Stimulated activated effector memory CD8-positive, alpha-beta T cell treated with anti-CD3 and anti-CD28 coated beads, Interleukin-12 subunit alpha, Interleukin-12 subunit beta, amount 100 ng/mL, for 72 hours (primary cell): ENCODE measurements at places on chromosomes 4 and X.

DNA sequence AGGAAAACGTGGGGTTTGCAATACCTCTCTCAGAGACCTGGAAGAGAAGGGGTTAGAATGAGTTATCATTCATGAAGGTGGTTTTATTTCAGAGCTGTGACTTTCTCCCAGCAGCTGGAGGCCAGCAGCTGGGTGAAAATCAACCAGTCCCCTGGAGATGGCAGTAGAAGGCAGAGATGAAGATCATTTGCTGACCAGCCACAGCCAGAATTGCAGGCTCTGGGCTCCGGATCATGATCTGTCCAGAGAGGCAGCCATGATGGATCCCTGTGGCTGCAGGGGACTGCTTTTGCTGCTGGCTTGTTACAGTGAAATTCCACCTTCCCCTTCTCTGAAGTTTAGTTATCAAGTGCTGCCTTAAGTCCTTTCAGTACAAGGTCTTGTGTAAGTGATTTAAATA lies 46.9 kb upstream of the TAB3 start:
- no peak for DNase-seq

- DNase-seq, result no peak
Observed at GRCh38 chr4:81802285-81802846, 330.7 kb upstream of the RASGEF1B start.

- no peak for DNase-seq
Observed at GRCh38 chr4:106063009-106063408, 167.7 kb downstream of the NPNT start.

DNA sequence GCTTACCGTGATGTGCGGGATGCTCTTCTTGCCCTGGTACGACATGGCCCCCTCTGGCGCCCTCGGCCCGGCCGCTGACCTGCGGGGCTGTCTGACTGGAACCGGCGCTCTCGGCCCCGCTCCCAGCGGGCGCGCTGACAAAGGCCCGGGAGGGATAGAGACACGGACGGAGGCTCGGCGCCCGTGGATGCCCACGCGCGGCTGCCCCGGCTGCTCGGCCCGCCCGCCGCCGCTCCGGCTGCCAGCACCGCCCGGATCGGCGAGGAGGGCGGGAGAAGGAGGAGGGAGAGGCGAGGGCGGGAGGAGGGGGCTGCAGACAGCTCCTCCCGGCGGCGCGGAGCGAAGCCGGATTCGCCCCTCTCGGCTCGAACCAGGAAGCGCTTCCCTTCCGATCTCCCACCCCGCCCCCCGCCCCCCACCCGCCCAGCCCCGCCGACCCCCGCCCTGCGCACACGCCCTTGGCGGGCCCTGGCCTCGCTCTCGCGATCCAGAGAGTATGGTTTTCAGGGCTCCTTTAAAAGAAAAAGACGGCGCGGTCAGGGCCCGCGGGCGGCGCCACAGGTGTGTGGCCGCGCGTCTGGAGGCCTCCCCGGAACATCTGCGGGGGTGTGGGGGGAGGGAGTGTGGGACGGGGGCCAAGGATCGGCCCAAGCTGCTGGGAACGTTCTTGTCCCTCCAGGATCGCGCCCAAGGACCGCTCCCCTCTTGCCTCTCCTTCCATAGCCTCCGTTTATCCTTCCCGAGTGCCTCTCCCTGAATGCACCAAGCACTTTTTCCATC lies 4.5 kb downstream of the CRMP1 start:
- DNase-seq, result no peak

DNA sequence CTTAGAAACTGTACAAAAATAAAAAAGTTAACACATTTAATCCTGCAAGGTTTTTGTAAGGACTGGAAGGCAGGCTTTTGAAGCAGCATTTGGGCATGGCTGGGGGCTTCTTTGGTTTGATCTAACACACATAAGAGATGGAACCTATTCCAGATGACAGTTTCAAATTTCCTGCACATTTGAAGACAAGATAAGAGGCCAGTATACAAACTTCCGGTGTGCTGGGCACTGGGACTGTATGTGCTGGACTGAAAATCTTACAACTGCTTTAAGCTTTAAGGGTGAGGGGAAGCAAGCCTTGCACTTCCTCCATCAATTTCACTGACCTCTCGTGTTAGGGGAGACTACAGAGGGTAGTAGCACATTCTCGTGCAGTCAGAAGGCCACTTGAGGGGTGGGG lies 122.9 kb downstream of the AMMECR1 start:
- no peak for DNase-seq

- no peak for DNase-seq
Observed at GRCh38 chr4:173883821-173884220, 353.8 kb upstream of the HAND2 start.

GRCh38 chr4:38759113-38759789 lies 23.5 kb downstream of the TLR10 start:
- DNase-seq, result peak; percentile 15

DNA sequence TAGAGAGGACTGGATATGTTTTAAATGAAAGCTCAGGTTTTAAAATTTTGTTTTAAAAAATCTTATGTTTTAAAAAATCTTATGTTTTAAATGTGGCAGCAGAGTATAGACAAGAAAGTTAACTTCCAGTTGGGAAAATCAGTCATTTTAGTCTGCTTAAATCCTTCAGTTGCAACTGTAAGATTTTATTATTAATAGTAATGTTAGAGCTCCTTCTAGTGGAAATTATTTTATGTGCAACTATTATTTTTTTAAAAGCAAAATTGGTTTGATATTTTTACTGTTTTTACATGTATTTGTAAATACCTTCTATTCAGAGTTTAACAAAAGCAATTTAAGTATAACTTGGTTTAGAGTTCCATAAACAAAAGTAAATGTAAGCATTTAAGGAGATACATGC lies 8.5 kb upstream of the NUDT6 start:
- DNase-seq, result no peak

DNA sequence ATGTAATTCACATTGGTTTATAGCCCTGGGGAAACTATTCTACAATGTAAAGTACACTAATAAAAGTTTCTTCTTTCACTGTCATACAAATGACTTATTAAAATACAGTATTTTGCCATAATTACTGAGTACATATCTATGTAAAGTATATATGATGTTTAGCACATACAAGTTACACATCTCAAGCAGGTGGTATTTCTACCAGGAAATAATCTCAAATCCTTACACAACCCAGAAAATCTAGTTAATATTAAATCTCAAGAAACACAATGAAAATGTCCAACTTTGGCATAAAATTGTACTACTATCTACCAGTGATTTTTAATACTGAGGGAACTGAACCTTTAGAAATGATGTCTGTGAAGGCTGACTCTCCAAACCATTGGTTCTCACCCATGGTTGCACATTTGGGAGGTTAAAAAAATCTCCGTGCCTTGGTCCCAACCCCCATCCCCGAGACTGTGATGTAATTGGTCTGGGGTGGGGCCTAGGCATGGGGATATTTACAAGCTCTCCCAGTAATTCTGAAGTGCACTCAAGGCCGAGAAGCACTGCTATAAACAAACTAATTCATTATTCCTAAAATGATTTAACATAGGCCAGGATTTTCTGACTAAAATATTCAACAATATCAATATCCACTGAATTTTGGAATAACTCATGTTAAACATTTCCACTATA lies 27.6 kb downstream of the MAP3K15 start:
- no peak for DNase-seq

GRCh38 chr4:140724760-140725159 lies 31.4 kb downstream of the TBC1D9 start:
- DNase-seq, result no peak

DNA sequence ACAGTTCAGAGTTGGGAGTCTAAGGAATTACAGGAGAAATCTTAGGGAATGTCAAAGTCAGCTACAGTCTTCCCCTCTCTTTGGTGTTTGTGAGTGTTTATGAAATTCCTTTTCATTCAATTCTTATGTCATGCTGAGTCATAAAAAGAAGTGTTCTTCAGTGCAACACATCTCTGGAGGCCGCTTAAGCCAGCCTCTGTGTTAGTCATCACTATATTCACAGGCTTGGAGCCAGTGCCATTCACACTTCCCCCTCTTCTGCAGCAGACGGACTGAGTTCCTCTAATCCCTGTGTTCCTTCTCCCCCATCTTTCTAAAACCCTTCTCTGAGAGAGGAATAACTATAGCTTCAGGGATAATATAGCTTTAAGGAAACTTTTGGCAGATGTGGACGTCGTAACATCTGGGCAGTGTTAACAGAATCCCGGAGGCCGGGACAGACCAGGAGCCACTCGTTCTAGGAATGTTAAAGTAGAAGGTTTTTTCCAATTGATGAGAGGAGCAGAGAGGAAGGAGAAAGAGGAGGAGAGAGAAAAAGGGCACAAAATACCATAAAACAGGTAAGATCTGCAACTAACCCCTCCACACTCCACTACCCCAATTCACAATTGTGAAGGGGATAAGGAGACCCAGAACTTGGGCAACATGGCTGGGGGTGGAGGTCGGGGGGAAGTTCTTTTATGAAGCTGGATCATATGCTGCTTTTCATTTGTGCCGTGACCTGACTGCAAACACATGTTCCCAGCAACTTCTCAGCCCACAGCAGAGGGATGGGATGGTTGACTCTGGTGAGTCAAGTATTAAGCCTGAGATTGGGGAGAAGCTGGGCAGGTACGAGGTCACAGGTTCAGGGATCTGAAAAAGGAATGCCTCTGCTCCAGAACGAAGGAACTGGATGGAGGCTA lies at the start of gene SRPX2:
Gene SRPX2 (plus strand): TSS at position 244 of the 905 bp plus-strand sequence. CDS start 2,124 bp downstream, outside the sequence.
- no peak for DNase-seq

DNA sequence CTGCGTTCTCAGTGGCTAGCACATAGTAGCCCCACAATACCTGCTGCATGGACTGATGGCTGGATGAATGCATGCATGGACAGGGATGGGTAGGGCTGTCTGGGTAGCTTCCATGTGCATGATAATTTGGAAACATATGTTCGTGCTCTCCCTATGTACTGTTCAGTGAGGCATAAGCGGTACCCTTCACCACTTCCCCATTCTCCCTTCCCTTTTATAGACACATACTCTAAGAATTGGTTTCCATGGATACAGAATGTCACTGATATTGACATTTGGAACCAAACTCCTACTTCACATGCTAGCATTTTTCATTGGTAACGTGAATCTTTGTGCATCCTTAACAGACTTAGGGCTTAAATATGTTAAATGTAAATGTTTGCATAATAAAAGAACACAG lies 20.4 kb downstream of the USP46 start:
- no peak for DNase-seq

DNA sequence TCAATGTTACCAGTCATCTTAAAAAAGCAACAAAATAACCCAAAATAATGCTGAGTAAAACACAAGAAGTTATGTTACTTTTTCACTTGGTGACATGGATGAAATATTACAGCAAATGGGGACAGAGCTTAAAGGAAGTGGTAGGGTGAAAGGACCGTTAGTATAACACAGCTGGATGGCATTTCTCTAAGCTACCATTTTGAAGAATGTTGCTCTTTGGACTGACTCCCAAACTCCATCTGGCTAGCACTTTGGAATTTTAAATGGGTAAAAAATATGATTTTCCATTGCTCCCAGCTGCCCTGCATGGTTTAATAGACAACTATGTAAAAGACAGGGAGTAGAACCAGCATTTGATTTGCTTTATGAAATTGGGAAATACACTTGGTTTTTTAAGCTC lies 27.6 kb downstream of the CLCN5 start:
- DNase-seq, result no peak

GRCh38 chrX:133676344-133677122 lies 261.2 kb upstream of the GPC4 start:
- DNase-seq, result no peak

DNA sequence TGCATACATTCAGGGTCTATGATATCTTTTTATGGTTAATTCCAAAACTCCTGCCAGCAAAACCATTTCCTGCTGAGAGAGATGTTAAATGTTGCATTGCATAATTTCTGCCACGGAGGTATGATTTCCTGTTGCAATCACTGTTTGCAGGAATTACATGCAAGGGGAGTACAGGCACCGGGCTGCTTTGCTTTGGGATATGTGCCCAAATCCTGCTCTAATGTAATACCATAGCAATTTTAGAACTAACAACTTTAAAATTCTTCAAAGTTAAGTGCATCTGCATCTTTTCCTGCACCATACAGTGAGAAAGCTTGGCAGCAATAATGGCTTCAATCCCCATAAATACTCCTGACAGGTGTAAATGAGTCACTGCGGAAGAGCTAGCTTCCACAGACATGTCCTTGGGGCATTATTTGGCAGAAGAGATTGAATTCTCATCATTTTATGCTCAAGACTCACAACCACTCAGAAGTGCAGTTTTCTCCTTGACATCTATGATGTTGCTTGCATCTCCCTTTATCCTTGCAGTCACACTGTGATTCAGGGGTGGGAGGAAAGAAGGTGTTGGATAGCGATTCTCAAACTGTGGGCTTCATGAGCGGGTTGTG lies 29.6 kb downstream of the TRIM2 start:
- no peak for DNase-seq

- DNase-seq, result no peak
Observed at GRCh38 chr4:100657187-100657586, 139.4 kb upstream of the EMCN start.

DNA sequence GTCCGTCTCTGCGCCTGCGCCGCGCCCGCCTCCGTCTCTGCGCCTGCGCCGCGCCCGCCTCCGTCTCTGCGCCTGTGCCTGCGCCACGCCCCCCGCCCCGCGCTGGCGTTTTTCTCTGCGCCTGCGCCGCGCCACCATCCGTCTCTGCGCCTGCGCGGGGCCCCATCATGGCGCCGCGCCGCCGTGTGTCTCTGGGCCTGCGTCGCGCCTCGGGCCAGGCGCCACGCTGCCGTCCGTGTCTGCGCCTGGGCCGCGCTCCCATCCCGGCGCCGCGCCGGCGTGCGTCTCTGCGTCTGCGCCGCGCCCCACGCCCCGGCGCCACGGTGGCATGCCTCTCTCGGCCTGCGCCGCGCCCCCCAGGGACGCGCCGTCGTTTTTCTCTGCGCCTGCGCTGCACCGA lies 51.8 kb upstream of the DUX4 start:
- no peak for DNase-seq

DNA sequence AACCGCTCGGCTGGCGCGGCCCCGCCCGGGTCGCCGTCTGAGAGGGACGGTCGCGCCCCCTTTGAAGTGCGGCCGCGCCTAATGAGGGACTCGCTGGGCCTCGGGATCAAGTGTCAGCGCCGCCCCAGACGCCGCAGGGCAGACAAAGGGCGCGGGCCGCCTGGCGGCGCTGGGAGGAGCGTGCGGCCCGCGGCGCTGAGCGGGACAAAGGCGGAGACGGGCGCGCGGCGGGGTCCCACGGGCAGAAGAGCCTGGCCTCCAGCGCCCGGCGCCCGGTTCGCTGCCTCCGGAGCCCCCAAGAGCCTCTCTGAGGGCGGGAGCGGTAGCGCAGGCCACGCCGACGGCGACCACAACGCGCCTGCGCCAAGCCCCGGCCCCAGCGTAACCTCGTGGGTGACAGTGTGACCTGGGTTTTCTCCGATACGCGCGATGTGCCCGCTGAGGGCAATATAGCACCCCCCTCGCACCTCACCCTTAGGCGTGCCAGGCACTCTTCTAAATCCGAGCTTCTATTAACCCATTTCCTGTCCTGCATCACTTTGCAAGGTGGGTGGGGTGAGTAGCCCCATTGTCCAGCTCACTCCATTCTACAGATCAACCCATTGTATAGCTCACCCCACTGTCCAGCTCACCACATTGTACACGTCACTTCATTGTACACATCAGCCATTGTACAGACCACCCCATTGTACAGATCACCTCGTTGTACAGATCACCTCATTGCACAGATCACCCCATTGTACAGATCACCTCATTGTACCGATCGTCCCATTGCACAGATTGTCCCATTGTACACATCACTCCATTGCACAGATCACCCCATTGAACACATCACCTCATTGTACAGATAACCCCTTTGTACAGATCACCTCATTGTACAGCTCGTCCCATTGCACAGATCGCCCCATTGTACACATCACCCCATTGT lies 33.7 kb upstream of the STX18 start:
- peak; percentile 55 for DNase-seq
